ENCODE measurements at places on chromosomes 2 and 18.

- DNase-seq = no peak
Measured at GRCh38 chr2:195532628-195533271, 124.3 kb upstream of the SLC39A10 start.

- no peak for DNase-seq
Measured at GRCh38 chr2:240742602-240743095, 51.0 kb downstream of the AQP12A start.

DNA sequence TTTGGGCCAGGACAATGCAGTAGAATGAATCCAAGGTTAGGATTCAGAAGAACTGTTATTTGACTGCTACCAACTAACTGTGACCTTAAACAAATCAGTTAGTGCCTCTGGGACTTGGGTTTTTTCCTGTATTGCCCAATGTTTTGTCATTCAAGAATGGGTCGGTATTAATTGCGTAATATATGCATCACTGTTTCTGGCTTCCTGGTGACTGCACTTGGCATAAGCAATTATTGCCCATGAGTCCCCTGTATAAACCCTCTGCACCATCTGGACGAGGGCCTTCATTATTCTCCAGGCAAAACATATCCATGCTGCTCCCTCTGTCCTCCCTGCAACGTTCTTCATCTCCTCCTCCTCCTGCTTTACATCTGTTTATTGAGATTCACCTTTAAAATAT, 255.8 kb upstream of the LRRTM1 start:
- no peak for DNase-seq

DNA sequence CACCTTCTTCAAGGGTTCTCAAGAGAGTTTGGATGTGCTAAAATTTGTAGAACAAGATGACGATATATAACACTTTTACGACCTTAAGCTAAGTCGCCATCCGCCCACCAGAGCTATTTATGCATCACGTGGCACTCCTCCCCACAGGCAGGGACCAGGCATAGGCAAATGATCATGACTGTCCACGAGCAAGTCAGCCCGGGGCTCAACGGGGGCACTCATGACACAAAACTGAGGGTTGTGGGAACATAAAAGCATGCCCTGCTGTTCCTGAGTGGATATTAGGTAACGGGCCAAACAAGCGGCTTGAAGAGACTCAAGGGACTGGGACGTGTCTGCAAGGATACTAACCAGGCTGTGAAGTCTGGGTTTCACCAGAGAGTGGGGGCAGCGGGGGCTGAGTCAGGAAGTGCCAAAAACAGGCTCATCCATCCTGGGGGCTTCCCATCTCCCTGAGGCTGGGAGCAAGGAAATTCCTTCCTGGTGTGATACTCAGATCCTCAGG, 58.1 kb downstream of the FAM178B start:
- DNase-seq = no peak

DNA sequence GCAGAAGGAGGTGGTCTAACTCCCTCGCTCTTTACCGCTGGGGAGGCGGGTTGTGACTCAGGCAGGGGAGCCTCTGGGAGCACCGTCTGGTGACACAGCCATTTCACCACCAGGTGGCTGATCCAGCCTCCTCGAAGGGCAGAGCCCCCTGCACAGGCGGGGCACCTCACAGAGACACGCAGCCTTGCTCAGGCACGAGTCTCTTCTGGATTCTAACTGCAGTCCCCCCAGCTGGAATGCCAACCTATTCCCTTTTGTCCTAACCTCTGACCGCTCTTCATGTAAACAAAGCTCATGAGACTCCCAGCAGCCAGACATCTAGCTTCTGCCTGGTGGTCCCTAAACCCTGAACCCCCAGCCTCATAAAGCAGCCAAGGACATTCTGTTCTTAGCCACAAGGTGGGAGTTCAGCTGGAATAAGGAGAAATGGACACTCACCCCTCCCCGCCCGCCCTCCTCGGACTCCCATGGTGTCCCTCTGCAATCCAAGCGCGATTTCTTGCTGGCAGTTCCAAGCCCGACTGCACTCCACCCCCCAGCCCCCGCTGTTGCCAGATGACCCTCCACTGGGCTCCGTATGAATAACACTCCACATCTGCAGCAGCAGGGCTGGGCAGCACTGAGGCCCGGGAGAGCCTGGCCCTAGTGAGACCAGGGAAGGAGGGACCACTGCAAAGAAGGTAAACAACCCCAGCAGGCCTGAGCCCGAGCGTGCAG, 84.3 kb downstream of the TNS1 start:
- DNase-seq = no peak

DNA sequence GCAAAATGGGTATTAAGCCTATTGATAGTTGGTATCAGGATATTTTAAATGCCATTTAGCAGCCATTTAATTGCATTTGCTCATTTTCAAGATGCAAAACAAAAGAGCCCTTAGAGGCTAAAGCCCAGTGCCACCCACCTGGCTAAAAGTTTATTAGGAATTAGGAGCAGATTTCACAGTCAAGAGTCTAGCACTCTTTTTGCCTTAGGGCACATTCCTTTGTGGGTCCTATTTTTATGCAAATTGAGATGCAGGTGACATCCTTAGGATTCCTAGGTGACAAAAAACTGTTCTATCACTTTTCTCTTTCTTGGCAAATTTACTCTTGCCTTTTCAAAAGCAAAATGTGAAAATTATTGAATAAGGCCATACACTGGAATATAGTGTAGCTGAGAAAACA, 42.0 kb downstream of the CTNNA2 start:
- DNase-seq = no peak

GRCh38 chr2:209960676-209961630, 41.5 kb upstream of the RPE start:
- peak; percentile 68 for DNase-seq

DNA sequence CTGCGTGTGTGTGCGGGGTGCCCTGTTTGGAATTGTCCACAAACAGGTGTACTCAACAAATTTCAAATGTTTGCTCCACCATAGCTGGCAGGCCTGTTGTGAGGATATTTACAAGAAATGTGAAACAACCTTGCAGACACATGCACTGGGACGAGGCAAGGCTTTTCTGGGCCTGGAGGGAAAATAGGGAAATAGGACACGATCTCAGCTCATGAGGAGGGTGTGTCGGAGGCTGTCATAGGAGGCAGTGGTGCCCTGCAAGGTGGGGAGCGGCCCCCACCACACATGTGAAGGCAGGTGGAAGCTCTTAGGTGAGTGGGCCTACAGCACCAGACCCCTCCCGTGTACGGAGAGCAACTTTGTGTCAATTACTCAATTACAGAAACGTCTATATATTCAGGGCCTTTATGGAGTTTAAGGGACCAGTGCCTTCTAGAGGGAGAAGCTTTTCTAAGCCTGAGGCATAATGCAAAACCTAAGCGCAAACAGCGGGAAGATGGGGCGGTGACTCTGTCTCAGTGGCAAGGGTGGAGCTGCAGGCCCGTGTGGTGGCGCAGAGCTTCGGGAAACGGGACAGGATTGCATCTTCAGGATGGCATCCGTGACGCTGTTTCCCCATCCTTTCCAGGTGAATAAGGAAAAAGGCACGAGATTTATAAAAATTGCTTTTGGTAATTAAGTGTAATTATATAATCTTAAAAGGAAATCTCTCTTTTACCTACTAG, 48.0 kb downstream of the RNF144A start:
- DNase-seq = no peak

- peak; percentile 60 for DNase-seq
Measured at GRCh38 chr2:237919593-237919992, 47.2 kb upstream of the UBE2F start.

DNA sequence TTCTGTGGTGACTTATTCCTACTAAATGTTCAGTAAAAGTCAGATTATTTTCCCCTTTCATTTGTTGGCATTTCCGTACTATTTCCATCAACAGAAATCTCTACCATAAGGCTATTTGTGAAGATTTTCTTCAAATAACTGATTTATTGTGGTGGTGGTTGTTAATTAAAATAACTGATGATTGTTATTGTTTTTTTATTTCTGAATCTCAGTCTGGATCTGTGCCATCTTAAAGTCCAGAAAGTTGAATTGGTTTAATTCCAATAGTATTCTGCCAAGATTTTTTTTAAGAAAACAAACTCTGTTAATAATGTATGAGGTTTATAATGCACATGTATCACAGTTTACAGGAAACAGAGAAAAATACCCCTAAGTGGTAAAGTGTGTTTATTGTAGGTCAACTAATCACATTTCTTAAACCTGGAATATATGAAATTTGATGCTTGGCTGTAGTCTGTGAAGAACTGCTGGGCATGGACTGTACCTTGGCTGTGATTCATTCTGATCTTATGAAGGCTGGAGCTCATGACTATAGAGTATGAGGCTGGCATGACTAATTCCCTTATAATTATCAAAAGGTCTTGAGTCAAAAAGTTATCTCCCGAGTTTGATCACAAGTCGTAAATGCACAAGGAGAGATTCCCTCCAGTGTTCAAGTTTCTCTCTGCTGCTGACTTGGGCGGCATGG, 134.2 kb upstream of the RND3 start:
- DNase-seq = no peak

DNA sequence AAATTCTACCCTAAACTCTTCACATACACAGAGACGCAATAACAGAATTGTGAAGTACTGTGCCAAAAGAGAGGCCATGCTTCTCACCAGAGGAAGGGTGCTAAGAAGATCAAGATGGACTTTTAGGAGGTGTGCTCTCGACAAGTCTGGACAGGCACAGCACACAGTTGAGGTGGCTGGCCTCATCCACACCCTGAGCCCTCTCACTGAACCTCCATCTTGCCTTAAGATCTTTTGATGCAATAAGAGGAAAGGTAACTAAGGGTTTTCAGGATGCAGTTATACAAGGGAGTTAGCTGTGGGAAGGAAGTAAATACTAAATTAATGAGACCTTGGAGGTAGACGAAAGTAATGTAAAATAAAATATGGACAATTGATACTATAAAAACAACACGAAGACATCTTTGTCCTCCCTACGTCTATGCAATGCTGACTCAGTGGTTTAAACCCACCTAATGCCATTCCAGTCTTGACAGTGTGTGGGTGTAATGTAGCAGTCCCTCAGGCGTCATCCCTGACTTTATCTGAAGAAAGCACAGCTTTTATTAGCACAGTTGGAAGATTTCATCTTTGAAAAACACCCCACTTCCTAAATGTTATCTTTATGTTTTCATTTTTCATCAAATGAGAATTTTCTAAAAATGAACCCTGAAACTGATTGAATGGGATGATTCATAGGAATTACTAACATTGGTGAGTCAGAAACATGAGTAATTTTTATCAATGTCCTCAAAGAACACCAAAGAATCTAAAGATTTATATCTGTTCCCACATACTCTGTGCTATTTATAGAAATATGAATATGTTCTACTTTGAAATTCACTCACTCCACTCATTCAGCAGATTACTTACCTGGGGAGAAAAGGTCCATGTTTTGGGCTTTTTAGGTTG, 34.0 kb upstream of the MALL start:
- DNase-seq = no peak

- DNase-seq = no peak
Measured at GRCh38 chr2:26555246-26556133, 77.6 kb upstream of the OTOF start.

DNA sequence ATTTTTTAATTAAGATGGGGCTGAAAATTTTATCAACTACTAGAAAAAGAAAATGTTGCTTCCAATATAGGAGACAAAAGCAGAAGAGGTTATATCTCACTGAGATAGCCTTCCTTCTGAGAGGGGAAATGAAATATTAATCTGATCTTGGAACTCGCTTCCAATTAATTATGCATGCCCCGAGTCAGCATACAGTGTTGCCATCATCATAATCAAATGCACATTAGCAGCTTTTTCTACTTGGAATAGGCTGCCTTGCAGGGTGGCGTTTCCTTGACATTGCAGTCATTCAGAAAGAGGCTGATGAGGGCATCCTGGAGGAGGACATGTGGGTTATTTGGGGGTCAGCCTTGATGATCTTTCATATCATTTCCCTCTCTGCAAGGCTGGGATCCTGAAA, 18.4 kb upstream of the RPL37A start:
- DNase-seq = no peak

- DNase-seq = peak; percentile 72
Measured at GRCh38 chr2:48531141-48531648, 1.2 kb downstream of the STON1 start.

GRCh38 chr18:2826581-2826980, 20.2 kb upstream of the EMILIN2 start:
- DNase-seq = no peak

DNA sequence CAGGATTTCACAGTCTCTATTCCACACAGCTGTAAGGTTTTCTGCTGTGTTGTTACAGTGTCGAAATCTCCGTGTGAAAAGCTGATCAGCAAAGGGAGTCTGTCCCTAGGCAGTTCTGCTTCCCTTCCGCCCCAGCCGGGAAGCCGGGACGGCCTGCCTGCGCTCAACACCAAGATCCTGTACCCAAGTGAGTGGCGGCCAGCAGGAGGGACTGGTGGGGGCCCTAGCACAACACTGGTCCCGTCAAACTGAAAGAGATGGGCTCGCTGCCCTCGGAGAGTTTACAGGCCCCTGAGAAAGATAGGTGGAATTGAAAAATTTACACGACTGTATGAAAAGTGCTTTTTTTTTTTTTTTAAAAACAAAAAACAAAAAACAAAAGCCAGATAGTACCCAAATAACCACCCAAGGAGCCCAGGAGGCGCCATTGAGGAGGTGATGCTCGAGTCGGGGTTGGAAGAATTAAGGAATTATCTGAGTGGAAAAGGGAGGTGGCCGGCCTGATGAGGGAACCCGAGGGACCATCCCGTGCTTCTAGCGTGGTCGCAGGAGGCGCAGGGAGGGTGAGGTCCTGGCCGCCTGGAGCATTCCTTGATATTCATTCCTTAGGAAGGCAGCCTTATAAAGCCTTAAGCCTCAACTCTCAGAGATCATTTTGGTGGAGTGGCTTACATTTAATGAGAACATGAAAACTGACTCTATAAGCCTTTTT, 96.7 kb downstream of the DGKD start:
- no peak for DNase-seq

- DNase-seq = peak; percentile 76
Measured at GRCh38 chr2:84906900-84907714, 1.7 kb downstream of the TMSB10 start.

- DNase-seq = no peak
Measured at GRCh38 chr2:100893392-100894104, 73.6 kb downstream of the NPAS2 start.

DNA sequence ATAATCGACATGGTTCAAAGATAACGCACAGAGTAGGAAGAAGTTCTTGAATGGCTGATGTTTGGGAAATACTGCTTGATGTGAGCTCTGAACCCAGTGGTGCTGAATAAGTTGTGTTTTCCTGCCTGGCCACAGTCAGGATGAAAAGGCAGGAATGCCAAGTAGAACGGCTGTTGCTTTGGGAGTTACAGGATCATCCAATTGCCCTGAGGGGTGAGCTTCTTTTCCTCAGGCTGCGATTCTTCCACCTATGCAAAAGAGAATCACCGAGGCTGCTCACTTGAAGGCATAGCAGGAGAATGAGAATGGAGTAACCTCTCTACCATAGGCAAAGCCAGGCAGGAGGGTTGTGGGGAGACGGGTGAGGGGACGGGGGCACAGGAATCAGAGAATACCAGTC, 14.4 kb upstream of the IGFBP2 start:
- no peak for DNase-seq

Measured in common myeloid progenitor, CD34-positive (primary cell).